ENCODE measurements at places on chromosomes 11 and 22.

DNA sequence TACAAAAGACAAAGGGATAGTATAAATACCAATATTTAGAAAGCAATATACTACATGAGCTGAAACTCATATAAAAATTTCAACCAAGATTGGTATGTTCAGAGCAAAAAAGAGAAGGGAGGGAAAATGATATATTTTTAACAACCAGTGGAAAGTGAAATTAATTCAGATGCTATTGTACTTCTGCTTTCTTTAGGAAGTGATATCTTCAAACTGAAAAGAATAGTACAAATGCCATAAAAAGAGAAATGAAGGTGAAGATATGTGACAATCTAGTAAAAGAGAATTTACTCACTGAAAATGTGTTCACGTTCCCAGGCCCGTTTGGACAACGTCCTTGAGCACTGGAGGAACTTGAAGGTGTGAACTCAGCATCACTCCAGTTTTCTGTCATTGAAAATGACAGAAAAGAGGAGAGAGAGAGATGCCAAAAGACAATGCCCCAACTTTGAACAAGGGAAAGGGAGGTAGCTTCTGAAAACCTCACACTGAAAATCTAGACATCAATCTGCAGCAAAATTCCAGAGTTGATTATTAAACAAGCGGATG, 47.5 kb downstream of the SC5D start:
- H3K27me3 ChIP-seq, result no peaks in the 10 kb centered on the region
- H3K27ac ChIP-seq, result no peak overlapping the region
- peaks cover 2% of the 10 kb centered on the region for H3K36me3 ChIP-seq
- peaks cover 14% of the 10 kb centered on the region for H3K4me1 ChIP-seq

DNA sequence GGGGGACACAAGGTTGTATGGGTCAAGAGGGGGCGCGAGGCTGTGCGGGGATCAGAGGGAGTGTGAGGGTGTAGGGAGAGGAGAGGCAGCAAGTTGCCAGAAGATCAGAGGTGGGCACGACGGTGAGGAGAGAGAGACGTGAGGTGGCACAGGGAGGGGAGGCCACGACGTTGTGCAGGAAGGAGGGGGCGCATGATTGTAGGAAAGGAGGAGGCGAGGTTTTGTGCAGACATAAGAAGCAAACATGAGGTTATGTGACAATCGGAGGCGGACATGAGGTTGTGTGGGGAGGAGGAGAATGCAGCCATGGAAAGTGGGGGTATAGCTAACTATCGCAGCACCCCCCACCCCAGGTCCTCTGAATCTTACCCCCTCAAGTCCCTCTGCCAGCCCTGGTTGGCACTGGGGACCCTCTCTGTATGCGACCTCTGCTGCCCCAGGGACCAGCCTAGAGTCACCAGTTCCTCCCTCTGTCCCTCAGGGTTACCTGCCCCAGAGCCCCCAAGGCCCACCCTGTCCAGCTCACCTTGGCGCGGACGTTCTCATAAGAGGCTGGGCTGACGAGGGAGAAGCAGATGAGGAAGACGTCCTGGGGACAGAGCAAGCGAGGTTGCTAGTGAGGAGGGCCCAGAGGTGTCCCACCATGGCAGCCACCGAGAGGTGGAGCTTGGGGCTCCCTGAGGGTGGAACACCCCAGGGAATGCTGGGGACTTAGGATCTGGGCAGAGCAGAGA, 12.5 kb downstream of the RAC2 start:
- peaks cover 83% of the 10 kb centered on the region for H3K4me1 ChIP-seq
- DNase-seq, result no peak
- H3K27ac ChIP-seq, result peak overlapping the region; percentile 99
- H3K27me3 ChIP-seq, result no peaks in the 10 kb centered on the region

- H3K4me1 ChIP-seq, result peaks cover 1% of the 10 kb centered on the region
- H3K4me3 ChIP-seq, result no peak overlapping the region
- peaks cover 44% of the 10 kb centered on the region for H3K27me3 ChIP-seq
- no peaks in the 10 kb centered on the region for H3K36me3 ChIP-seq
- no peak overlapping the region for H3K27ac ChIP-seq
Measured at GRCh38 chr22:45425531-45426265, 12.2 kb downstream of the RIBC2 start.

DNA sequence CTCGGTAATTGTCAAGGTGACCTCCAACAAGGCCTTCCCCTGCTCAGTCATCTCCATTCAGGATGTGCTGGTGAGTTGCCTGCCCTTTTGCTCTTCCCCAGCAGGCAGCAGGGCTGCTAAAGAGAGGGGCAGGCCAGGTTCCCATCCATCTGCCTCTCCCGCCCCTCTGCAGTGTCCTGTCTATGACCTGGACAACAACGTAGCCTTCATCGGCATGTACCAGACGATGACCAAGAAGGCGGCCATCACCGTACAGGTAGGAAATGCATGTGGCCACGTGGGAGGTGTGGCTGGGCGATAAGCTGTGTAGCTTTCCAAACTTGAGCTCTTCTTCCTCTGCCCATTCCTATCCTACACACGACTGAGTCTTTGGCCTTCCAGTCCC, 4.0 kb downstream of the SIDT2 start:
- H3K27me3 ChIP-seq, result no peaks in the 10 kb centered on the region
- peak overlapping the region; percentile 38 for H3K27ac ChIP-seq
- DNase-seq, result no peak
- H3K4me3 ChIP-seq, result no peak overlapping the region
- H3K36me3 ChIP-seq, result peaks cover 34% of the 10 kb centered on the region

GRCh38 chr11:68127714-68128681, 6.8 kb upstream of the CHKA start:
- peaks cover 3% of the 10 kb centered on the region for H3K4me1 ChIP-seq
- H3K27me3 ChIP-seq, result peaks cover 12% of the 10 kb centered on the region
- H3K27ac ChIP-seq, result no peak overlapping the region
- H3K36me3 ChIP-seq, result peaks cover 5% of the 10 kb centered on the region
- no peak for DNase-seq

- H3K4me3 ChIP-seq, result peak overlapping the region; percentile 100
- DNase-seq, result no peak
- peaks cover 45% of the 10 kb centered on the region for H3K4me1 ChIP-seq
- no peaks in the 10 kb centered on the region for H3K27me3 ChIP-seq
Measured at GRCh38 chr11:1854949-1855885, 2.3 kb downstream of the LSP1 start.

DNA sequence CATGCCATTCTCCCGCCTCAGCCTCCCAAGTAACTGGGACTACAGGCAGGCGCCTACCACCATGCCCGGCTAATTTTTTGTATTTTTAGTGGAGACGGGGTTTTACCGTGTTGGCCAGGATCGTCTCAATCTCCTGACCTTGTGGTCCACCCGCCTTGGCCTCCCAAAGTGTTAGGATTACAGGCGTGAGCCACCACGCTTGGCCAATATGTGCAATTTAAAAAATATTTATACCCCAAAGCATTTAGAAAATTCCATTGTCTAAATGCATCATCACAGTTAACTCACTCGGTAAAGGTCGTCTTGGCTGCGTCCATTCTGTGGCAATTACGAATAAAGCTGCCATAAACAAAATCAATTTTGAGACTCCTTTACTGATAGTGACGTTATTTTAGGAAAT, 36.2 kb downstream of the EP300 start:
- H3K27ac ChIP-seq, result no peak overlapping the region
- peaks cover 85% of the 10 kb centered on the region for H3K36me3 ChIP-seq
- H3K4me3 ChIP-seq, result no peak overlapping the region
- H3K4me1 ChIP-seq, result peaks cover 6% of the 10 kb centered on the region
- no peak for DNase-seq

DNA sequence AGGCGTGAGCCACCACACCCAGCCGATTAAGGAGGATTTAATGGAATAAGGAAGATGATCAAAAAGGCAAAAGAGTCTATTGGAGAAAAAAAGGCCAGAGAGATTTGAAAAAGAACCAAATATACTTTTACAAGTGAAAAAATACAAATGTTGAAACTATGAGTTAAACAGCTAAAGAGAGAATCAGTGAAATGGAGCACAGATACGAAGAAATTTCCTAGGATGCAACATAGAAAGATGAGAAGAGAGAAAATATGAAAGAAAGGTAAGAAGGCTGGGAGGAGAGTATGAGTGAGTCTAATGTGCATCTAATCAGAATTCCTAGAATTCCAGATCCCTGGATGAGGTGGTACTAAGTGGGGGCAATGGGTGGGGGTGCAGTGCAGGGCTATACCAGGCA, 19.4 kb upstream of the CELSR1 start:
- H3K4me3 ChIP-seq, result no peak overlapping the region
- DNase-seq, result no peak
- peaks cover 31% of the 10 kb centered on the region for H3K27me3 ChIP-seq
- H3K36me3 ChIP-seq, result no peaks in the 10 kb centered on the region
- no peak overlapping the region for H3K27ac ChIP-seq

DNA sequence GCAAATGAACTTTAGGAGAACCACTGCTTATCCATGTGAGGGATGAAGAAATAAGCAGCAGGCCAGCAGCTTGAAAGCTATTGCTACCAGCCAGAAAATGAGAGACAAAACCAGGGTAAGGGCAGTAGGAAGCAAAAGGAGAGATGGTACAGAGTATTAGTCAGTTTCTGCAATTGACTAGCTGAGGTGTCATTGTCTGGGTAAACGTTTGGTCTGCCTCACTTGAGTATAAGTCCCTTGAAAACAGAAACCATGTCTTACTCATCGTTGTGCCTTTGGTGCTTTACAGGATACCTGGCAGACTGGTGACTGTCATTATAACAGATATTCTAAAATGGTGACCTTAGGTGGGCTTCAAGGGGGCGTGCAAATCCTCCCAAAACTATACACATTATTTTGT, 63.9 kb upstream of the USP47 start:
- H3K4me3 ChIP-seq, result no peak overlapping the region
- no peak for DNase-seq
- H3K4me1 ChIP-seq, result no peaks in the 10 kb centered on the region
- no peak overlapping the region for H3K27ac ChIP-seq
- peaks cover 47% of the 10 kb centered on the region for H3K27me3 ChIP-seq

- peaks cover 22% of the 10 kb centered on the region for H3K4me1 ChIP-seq
- no peaks in the 10 kb centered on the region for H3K27me3 ChIP-seq
- H3K36me3 ChIP-seq, result peaks cover 12% of the 10 kb centered on the region
- H3K4me3 ChIP-seq, result no peak overlapping the region
Measured at GRCh38 chr11:32099516-32099915, 8.6 kb downstream of the RCN1 start.

DNA sequence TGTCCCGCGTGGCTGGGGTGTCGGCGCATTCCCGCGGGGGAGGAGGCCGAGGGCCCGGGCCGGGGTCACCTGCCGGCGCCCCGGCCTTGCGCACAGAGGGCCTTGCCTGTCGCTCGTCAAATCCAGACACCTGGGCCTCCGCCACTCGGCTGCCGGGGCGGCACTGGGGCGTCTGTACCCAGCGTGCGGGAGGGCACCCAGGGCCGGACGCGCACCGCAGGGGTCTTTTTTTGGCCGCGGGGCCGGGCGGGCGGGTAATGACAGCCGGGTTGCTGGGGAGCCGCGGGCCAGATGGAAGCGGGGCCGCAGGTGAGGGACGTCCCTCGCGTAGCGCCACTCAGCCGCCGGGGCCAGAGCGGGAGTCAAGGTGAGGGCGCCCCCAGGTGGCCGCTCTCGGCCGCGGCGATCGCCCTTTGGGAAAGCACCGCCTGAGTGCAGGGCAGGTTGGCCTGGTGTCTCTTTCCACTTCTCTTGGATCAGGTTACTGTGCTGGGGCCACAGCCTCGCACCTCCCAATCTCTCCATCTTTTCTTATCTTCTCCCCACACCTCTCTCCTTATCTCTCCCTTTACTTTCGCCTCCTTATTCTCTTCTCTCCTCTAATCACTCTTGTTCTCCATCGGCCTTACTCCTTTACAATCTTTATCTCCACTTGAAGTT, 3.5 kb downstream of the PHLDB1 start:
- H3K27ac ChIP-seq, result peak overlapping the region; percentile 35
- DNase-seq, result peak; percentile 86
- peaks cover 20% of the 10 kb centered on the region for H3K36me3 ChIP-seq
- peak overlapping the region; percentile 72 for H3K4me3 ChIP-seq
- H3K27me3 ChIP-seq, result no peaks in the 10 kb centered on the region

- H3K4me1 ChIP-seq, result no peaks in the 10 kb centered on the region
- DNase-seq, result no peak
- peaks cover 7% of the 10 kb centered on the region for H3K27me3 ChIP-seq
- H3K4me3 ChIP-seq, result no peak overlapping the region
Measured at GRCh38 chr11:70796648-70797227, 398.4 kb downstream of the CTTN start.

- H3K36me3 ChIP-seq, result no peaks in the 10 kb centered on the region
- no peaks in the 10 kb centered on the region for H3K4me1 ChIP-seq
- DNase-seq, result no peak
- no peaks in the 10 kb centered on the region for H3K27me3 ChIP-seq
- no peak overlapping the region for H3K4me3 ChIP-seq
- no peak overlapping the region for H3K27ac ChIP-seq
Measured at GRCh38 chr11:80727315-80727714, 1286.5 kb upstream of the TENM4 start.

Measured in effector memory CD8-positive, alpha-beta T cell (primary cell).